GM19239 (cell line): ENCODE measurements at places on chromosomes 12 and 14.

GRCh38 chr12:104737113-104737512, 221.0 kb downstream of the SLC41A2 start:
- no peak for DNase-seq

GRCh38 chr12:122846622-122847515, 11.6 kb downstream of the HIP1R start:
- DNase-seq, result no peak

GRCh38 chr14:69979882-69980281, 100.7 kb downstream of the SMOC1 start:
- no peak for DNase-seq

DNA sequence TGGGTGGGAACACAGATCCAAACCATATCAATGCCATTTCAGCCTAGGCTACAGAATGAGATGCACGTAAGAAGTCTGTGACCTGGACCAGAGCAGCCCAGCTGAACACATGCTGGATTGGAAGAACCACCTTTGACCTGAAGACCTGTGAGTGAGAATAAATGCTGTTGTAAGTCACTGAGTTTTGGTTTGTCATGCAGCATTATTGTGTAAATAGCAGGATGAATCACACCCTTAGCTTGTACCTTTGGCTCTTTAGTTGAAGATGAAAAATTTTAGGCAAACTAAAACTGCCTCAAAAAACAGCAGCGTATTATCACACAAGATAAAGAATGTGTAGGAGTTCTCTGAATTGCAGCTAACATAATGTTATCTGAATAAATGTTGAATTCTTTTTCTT, 199.4 kb upstream of the LRIG3 start:
- no peak for DNase-seq

- DNase-seq, result no peak
Observed at GRCh38 chr14:92254786-92255185, 68.2 kb upstream of the SLC24A4 start.

DNA sequence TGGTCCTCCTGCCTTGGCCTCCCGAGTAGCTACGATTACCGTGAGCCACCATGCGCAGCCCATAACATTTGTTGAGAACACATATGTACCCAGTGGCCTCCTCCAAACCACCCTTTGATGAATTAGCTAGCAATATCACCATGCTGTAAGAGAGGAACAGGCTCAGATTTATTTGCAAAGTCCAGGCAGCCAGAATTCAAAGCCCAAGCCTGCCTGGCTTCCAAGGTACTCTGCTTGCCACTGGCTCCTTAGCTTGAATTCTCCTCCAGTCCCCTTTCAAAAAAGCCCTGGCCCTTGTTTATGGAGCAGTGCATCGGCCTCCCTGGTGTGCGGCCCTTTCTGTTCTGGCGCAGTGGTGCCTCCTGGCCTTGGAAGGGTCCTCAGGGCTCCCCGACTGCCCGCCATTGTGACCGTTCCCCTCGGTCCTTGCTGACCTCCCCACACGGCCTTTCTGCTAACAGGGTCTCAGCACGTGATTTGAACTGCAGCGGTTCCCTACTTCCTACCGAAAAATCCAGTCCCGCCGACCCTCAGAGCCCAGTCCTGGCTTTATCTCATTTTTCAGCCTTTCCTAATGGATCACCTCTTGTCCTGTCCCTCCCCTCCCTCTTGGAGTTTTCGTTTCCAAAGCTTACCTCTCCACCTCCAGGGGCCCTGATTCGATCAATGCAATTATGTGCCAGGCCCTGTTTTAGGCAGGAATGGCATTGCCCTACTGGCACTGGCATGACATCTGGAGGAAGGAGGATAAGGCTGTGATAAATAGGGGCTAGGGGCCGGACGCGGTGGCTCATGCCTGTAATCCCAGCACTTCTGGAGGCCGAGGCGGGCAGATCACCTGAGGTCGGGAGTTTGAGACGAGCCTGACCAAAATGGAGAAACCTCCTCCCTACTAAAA, 22.0 kb downstream of the SLC25A29 start:
- DNase-seq, result no peak

DNA sequence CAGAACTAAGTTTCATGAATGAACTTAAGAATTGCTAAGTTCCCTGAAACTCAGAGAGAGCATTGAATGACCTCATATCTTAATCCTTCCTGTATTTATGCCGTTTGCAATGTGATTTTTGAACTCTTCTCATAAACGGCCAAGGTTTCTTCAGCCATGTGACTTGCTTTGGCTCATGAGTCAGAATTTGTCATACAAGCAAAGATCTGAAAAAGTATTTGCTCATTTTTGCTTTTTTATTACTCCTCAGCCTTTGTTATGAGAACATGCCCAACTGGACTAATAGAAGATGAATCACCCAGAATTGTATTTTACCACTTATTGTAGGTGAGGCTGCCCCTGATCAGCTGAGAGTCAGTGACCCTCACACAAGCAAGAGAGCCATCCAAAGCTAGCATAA, 693.8 kb downstream of the BCL11B start:
- DNase-seq, result no peak

DNA sequence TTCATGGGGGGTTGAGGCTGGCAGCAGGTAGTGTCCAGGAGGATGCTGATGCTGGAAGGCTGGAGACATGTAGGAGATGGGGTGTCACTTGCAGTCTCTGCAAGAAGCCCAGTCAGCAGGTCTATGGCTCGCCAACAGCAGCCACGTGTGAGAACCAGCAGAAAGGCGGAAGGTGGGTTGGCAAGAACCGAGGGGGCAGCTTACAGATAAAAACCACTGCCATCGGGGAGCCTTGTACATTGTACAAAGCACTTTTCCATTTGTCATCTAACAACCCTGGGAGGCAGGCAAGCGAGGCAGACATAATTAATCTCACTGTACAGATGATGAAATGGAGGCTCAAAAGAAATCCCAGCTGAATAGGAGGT, 167.2 kb downstream of the KCNA5 start:
- no peak for DNase-seq

- DNase-seq, result no peak
Observed at GRCh38 chr14:91509878-91510170, 286 bp downstream of the PPP4R3A start.

DNA sequence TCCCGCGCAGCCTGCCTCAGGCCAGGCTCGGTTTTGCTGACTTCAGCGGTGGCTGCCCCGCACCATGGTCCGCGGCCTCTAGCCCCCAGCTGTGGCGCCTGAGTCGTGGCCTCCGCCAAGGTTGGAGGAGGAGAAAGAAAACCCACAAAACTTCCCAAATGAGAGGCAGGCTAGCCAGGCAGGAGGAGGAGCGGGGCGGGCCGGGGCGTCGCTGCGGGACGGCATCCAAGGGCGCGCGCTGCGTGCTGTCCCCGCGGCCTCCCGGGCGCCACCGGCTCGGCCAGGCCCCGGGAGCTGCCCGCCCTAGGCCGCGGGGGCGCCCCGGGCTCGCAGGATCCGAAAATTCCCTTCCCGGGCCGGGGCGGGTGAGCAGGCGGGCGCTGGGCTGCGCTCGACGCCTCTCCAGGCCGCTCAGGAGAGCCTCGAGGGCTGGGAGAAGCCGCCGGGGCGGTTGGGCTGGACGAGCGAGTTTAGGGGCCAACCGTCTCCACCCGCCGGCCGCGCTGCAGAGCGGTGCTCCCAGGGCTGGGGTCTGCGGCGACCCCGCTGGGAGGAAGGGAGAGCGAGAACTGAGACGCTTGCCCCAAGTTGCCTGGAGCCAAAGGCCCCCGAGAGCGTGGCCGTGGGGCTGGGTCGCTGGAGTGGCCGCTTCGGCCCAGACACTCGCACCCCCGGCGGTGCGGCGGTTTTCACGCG, at the start of gene EFS:
EFS (minus strand) TSS at position 137 of the 696 bp plus-strand sequence. CDS start 147 bp downstream, outside the sequence.
- DNase-seq, result no peak

GRCh38 chr14:102044566-102044965, 42.3 kb downstream of the HSP90AA1 start:
- no peak for DNase-seq

GRCh38 chr12:52319097-52319496, 2.1 kb downstream of the KRT83 start:
- no peak for DNase-seq

- no peak for DNase-seq
Observed at GRCh38 chr12:15336768-15337553, 14.7 kb downstream of the PTPRO start.

GRCh38 chr12:27542628-27543027, 18.6 kb downstream of the PPFIBP1 start:
- DNase-seq, result no peak

DNA sequence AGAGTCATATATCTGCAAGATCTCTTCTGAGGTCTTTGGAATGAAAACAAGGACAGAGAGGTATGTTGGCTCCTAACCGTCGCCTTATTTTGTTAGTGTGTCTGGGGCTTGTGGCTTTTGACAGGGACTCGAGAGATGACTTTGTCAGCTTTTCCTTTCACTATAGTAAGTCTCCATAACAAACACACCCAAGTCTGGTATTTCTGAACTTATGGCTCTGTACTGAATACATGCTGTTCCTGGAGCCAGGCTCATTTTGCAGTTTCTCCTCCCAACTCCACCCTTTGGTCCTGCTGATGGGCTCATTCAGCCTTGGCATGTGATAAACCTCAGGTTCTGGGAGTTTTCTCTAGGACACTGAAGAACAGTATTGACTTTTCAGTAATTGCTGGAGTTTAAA, 27.7 kb upstream of the TMED10 start:
- no peak for DNase-seq
